ENCODE measurements at places on chromosomes 12 and 14. TPM values are rescaled to one million over a fixed set of nuclear protein-coding genes. Genes with fewer than 3 reads are reported as not detected.
A peak's percentile ranks its signal among the peaks of the same experiment; 100 is the strongest.

NYNRIN gene
- total RNA-seq = 31.6 TPM

DEPDC4 gene
- total RNA-seq = 1.5 TPM

GRCh38 chr12:91091916-91092715, 19.2 kb downstream of the LUM start:
- no peak for DNase-seq

GRCh38 chr12:84912198-84913128, at the start of gene SLC6A15:
SLC6A15 (minus strand) TSS chr12:84912799; CDS start chr12:84892120, 20,679 bp downstream.
- peak; percentile 82 for DNase-seq

DNA sequence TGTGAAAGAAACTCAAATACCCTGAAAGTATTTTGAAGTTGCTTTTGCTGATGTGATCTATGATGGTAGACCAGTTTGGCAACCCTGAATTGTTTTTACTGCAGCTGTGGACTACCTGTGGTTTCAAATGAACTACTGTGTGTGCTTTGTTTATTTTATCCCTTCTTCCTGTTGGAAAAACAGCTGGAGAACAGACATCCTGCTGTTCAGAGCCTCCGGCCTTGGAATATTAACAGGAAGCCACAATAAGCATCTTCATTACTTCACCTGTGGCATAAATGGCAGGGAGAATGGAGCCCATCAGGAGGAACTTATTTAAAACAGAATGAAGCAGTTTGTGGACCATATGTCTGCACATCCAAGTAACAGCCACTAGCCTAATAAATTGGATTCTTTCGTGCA, 104.8 kb downstream of the DUSP6 start:
- DNase-seq = no peak

DNA sequence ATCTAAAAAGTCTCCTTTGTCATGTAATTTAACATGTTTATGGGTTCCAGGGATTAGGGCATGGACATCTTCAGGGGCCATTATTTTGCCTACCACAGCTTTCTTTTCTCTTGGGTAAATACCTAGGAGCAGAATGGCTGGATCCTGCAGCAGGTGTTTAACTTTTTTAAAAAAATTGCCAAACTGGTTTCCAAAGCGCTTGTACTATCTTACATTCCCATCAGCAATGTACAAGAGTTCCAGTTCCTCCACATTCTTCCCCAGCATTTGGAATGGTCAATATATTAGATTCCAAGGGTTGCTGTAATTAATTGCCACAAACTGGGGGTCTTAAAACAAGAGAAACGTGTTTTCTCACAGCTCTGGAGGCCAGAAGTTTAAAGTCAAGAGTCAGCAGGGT, 27.7 kb upstream of the MYL2 start:
- DNase-seq = no peak

SLC5A8 gene
- not detected for total RNA-seq

ABHD12B gene
- total RNA-seq = not detected

DNA sequence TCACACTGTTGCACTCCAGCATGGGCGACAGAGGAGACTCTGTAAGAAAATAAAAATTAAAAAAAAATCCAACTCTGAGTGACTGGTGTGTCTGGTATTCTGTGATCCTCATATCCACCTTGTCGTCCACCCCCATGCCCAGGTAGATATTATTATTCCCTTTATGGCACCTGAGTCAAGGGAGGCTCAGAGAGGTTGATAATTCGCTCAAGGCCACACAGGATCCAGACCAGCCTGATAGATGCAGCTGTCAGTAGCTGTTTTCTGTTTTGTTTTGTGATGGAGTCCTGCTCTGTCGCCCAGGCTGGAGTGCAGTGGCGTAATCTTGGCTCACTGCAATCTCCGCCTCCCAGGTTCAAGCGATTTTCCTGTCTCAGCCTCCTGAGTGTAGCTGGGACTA, 14.8 kb upstream of the FAM222A start:
- no peak for DNase-seq

CFAP251 gene
- total RNA-seq = 2.8 TPM

- DNase-seq = no peak
Observed at GRCh38 chr14:64873506-64874219, 6.0 kb downstream of the SPTB start.

DNA sequence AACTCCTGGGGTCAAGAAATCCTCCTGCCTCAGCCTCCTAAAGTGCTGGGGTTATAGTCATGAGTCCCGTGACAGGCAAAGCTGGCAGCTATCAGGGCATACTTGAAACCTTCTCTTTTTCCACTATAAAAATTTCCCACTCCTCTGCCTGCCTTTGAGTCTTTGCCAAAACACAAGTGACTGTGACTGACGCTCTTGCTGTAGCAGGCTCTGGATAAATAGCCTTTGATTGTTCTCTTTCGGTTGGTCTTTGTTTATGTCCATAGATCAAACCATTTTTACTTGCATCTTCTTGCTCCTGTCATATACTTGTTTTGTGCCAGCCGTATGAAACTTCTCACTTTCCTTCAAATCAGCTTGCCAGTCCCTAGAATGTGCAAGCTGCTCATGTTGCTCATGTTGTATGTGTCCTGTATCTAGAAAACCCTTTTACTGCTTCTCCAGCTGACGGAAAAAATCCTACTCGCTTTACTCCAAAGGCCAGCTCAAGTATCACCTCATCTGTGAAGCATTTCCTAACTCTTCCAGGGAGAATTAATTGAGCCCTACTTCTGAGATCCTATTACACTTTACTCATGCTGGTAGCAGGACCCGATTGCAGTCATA, 73.1 kb downstream of the RESF1 start:
- DNase-seq = no peak

GRCh38 chr12:24488906-24489619, 459.8 kb downstream of the BCAT1 start:
- no peak for DNase-seq

ACOT6 gene
- total RNA-seq = not detected

DNA sequence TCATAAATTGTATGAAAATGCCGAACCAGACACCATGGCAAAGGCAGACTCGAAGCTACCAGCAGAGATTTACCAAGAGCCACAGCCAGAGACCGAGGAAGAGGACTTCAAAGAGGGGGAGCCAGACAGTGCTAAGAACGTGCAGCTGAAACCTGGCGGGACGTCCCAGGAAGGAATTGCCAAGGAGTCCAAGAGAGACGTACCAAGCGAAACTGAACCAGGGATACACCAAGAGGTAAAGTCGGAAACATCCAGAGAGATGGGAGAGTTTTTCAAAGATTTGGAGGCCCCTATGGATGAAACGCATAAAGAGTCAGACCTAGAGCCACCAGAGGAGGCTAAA, 294 bp downstream of the SAMD15 start:
- no peak for DNase-seq

DNA sequence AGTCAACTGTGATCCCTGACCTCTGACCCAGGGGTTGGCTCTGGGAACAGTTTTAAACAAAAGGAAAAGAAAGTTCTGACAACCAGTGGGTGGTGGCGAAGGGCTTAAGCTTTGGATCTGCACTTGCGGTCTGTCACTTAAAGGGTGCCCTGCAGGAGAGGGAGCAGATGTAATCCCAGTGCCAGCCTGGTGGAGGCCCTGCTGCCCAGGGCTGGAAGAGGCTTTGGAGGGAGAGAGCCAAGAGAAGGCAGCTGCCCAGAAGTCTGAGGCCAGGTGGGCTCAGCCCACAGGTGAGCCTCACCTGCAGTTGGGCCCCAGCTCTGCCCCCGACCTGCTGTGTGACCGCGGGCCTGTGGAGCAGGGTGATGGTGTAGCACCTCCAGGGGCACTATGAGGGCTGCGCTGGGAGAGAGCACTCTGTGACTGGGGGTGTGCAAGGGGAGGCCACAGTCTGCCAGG, 19.1 kb downstream of the SH2B3 start:
- no peak for DNase-seq

GRCh38 chr12:110613771-110614684, at the start of gene TCTN1:
TCTN1 (plus strand) TSS chr12:110614129; CDS start chr12:110614183, 54 bp downstream.
- DNase-seq = peak; percentile 99

Data from aorta (tissue), 5 donors.